ENCODE measurements at places on chromosomes 5 and 9.
A peak's percentile ranks its signal among the peaks of the same experiment; 100 is the strongest.

- no peak for DNase-seq
These were observed 24.0 kb downstream of the ABL1 start for GRCh38 chr9:130858739-130859705.

DNA sequence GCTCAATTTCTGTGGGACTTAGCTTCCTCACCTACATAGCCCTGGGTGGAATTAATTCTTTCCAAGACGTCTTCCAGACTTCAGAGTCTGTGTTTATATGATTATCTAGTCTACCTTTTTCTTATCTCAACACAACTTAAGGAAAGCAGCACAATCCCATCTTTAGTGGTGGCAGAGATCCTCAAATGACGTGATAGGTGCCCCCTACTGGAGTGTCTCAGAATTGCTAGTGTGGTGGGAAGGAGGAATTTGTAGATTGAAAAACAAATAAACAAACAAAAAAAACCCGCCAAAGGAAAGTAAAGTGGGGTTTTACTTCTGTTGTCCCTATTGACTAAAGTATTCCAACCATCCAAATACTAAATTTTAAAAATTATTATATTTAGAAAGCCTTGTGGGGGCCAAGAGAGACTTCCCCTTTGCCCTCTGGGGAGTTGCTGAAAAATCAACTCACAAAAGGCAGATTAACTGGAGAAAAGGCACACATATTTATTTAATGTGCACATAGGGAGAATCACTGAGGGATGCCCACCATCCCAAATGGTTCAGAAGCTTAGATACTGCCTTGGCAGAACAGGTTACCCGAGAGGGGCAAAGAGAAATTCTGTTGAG is 283.3 kb downstream of the TMEM167A start:
- DNase-seq: peak; percentile 46

- no peak for DNase-seq
These were observed 97.5 kb upstream of the RPS23 start for GRCh38 chr5:82375488-82376244.

- no peak for DNase-seq
These were observed 91.3 kb downstream of the CD180 start for GRCh38 chr5:67105270-67105669.

DNA sequence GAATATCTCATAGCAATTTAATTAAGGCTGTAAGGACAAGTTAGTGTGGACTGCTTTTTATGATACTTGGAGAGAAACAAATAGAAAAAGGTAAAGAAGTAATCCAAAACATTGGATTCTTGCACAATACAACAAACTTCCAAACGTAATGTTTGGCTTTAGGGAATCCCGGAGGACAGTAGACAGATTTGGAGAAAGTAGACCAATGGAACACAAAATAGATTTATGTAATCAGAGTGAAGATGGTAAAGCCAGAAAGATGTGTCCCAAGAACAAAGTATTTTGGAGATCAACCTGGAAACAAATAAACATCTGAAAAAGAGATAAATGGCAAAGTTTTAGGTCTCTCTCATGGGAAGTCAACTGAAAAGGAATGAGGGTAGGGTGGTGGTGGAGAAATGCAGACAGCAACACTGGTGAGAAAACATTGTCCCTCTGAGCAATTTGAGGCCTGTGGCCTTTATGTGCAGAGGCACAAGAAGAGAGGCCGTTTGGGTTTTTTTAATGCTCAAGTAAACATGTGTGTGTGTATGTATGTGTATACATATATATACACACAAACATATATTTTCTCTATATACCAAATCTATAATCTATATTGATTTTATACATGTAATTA is 620.6 kb downstream of the PDE4D start:
- DNase-seq: no peak

DNA sequence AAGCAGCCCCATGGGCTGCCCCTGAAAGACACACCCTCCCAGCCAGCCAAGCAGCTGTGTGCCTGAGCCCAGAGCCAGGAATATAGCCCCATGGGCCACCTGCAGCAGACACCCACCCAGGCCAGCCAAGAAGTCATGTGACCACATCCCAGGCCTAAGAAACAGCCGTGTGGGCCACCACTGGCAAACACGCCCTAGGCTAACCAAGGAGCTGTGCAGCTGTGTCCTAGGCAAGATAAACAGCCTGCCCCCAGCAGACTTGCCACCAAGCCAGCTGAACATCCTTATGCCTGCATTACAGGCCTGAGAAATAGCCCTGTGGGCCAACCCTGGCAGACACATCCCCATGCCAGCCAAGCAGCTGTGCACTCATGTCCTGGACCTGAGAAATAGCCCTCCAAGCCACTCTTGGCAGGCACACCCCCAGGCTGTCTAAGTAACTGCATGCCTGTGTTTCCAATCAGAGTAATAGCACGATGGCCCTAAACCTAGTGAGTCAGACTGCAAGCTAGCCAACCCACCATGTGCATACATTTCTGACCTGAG is 143.0 kb downstream of the ADAMTS6 start:
- no peak for DNase-seq

- DNase-seq: no peak
These were observed 4.7 kb downstream of the ZFAND5 start for GRCh38 chr9:72360324-72360723.

Measured in CD4-positive, alpha-beta T cell treated with Interleukin-17A for 4 hours (primary cell).